Parietal lobe (tissue), 2 donors: ENCODE measurements at places on chromosomes 6 and 20. TPM values are rescaled to one million over a fixed set of nuclear protein-coding genes. Genes with fewer than 3 reads are reported as not detected.

Gene GPX5
- total RNA-seq, result not detected

Gene SMIM29
- 19.7 TPM for total RNA-seq

Gene PPP1R10
- 55.7 TPM for total RNA-seq

Gene EYA4
- total RNA-seq, result 0.94 TPM

Gene ECT2L
- total RNA-seq, result 0.31 TPM

Gene KCNK16
- total RNA-seq, result not detected

Gene EPPIN
- not detected for total RNA-seq

Gene HAO1
- total RNA-seq, result not detected

Gene KCNK5
- total RNA-seq, result not detected

Gene DEFB132
- not detected for total RNA-seq

Gene ULBP3
- total RNA-seq, result 6.3 TPM

Gene BTBD3
- 53.2 TPM for total RNA-seq

Gene RRAGD
- 57.0 TPM for total RNA-seq

Gene PDYN
- total RNA-seq, result 1.6 TPM

Gene EPB41L1
- total RNA-seq, result 111 TPM

Gene KCNS1
- total RNA-seq, result 1.6 TPM

Gene CST1
- total RNA-seq, result not detected

Gene IFNGR1
- 47.0 TPM for total RNA-seq

Gene NOTCH4
- total RNA-seq, result 8.8 TPM

Gene RFX6
- total RNA-seq, result not detected

Gene SCRT2
- 6.3 TPM for total RNA-seq

Gene TMEM14C
- 36.6 TPM for total RNA-seq

Gene C6orf132
- total RNA-seq, result under 0.01 TPM

Gene VSX1
- total RNA-seq, result not detected

Gene GSTA1
- not detected for total RNA-seq

Gene CD24
- 943 TPM for total RNA-seq

Gene ASIP
- not detected for total RNA-seq

Gene RBBP9
- 27.2 TPM for total RNA-seq

Gene TCP11
- 0.63 TPM for total RNA-seq

Gene PLA2G7
- total RNA-seq, result 1.9 TPM

Gene ROS1
- total RNA-seq, result not detected

Gene FAM209A
- not detected for total RNA-seq

Gene RGS17
- total RNA-seq, result 82.6 TPM

Gene BPIFB6
- not detected for total RNA-seq

Gene RPP21
- total RNA-seq, result 28.8 TPM

Gene BPIFB1
- total RNA-seq, result not detected

Gene POM121L2
- not detected for total RNA-seq

Gene POU5F1
- total RNA-seq, result not detected

Gene HINT3
- total RNA-seq, result 52.0 TPM

Gene BMP6
- 3.4 TPM for total RNA-seq

Gene TCF15
- total RNA-seq, result not detected

Gene FUT9
- total RNA-seq, result 132 TPM

Gene SLC35A1
- 21.9 TPM for total RNA-seq

Gene NKAPL
- total RNA-seq, result 5.0 TPM

Gene CGA
- total RNA-seq, result not detected
